ENCODE measurements at places on chromosomes 3 and 15.

GRCh38 chr3:55668359-55668758, 181.3 kb upstream of the WNT5A start:
- no peak for DNase-seq

DNA sequence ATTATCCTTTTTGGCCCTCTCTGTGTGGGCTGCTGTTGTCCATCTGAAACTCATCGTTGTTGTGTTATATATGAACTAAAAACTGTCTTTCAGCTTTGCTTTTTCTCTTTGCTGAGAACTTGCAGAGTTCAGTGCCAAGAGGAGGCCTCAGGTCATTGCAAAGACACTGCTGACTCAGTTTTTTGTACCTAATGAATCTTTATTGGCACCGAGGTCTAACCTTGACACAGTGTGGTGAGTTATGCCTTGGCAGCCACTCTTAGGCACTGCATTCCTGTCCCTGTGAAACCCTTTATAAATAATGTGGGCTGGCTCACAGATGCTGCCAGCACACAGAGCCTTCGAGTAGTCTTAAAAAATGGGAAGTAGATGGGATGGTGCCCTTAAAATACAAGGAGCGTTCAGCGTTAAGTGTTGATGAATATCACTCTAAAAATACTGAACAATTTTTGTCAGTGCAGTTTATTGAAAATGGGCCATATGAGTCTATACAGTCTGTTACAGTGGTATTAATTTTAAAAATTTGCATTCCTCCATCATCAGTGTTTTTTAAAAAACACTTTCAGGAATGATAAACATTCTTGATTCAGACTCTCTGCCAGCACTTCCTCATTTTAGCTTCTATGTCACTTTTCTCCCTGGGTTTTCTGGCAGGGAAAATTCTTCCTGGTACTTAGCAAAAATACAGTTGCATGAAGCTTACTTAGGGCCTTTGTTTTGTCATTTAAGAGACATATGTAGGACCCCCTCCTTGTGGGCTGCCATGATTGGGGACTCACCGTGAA, 234.1 kb downstream of the CACNA2D3 start:
- no peak for DNase-seq

DNA sequence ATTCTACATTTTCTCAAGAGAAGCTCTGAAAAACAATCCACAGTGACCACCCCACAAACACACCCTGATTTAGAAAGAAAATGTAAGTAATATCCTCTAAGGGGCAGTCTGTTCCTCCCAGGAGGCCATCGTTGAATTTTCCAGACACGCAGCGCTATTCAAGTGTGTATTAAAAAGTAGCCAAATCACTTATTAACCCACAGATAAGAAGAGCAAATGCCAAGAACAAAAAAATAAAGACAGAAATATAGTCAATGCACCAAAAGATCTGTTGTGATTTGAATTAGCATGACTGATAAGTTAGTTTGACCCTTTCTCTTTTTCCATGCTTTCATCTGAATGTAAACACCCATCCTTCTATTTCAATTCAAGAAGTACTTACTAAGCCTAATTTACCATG, 622.8 kb upstream of the ZNF385D start:
- DNase-seq: no peak

GRCh38 chr3:171553086-171553485, 92.9 kb upstream of the TNIK start:
- DNase-seq: no peak

- no peak for DNase-seq
Measured at GRCh38 chr3:34998902-34999301, 640.4 kb upstream of the ARPP21 start.

- DNase-seq: no peak
Measured at GRCh38 chr3:17759901-17760300, 17.5 kb upstream of the TBC1D5 start.

GRCh38 chr3:190357468-190357867, 30.5 kb upstream of the CLDN16 start:
- no peak for DNase-seq

GRCh38 chr15:85723960-85724945, 70.5 kb downstream of the KLHL25 start:
- no peak for DNase-seq

All from CD8-positive, alpha-beta T cell (primary cell).